ENCODE measurements at places on chromosomes 1 and 21.

GRCh38 chr21:21200939-21201615 is 202.9 kb downstream of the NCAM2 start:
- no peak for DNase-seq

DNA sequence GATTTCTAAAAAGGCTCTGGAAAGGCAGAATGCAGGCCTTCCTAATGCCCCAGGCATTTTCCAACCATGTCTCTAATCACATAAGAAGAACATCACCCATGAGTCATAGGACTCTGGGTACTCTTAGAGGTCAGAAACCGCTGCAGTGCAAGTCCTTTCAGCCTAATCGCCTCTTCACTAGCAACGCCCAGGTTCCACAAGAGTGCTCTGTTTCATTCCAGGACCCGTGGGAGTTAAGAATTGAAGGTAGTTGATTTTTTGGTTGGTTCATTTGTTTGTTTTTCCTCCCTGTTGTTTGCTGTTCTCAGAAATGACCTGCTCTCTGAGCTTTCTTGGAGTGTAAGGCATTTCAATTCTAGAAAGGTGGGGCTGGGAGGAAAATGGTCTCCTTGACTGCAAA is 123.2 kb downstream of the NR5A2 start:
- DNase-seq = no peak

- no peak for DNase-seq
Observed at GRCh38 chr1:7616076-7616832, 154.8 kb upstream of the VAMP3 start.

DNA sequence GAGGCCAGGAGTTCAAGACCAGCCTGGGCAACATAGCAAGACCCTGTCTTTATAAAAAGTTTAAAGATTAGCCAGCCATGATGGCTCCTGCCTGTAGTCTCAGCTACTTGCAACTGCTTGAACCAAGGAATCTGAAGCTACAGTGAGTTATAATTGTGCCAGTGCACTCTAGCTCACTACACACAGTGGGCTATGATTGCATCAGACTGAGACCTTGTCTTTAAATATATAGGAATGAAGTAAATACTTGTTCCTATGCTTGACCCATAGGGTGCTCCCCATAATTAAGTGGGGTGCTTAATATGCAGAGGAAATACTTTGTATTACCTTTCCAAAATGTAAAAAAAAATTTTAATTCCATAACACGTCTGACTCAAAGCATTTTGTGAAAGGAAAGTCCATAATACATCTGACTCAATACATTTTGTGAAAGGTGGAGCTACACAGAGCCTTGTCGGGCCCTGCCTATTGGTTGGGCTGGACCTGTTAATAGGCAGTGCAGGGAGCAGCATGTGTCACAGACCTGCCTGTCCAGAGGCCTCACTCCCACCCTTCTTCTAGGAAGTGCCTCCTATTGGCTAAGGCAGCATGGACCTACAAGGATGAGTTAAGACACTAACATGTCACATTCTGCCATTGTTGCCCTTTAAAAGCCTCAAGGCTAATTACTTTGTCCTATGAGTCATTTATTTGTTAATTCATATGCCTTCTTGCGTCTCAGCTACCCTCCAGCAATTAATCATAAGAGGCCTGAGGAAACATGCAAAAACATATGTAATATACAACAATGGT is 33.6 kb downstream of the CD58 start:
- DNase-seq = no peak

DNA sequence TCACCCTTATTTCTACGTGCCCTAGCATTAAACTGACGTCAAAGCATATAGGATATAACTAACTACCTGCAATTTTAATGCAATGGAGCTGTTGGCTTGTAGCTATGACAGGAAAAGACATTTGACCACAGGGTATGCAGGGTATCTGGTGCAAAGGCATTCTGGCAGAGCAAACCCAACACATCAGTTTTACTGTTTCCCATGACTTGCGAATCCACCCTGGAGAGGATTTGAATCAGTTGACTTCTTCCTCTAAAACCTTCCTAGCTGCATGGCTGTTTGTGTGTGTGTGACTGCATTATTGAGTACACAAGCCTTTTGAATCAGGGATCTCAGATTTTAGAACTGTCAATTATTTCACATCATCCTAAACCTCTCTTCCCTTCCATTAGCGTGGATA is 41.7 kb upstream of the SYT14 start:
- no peak for DNase-seq

DNA sequence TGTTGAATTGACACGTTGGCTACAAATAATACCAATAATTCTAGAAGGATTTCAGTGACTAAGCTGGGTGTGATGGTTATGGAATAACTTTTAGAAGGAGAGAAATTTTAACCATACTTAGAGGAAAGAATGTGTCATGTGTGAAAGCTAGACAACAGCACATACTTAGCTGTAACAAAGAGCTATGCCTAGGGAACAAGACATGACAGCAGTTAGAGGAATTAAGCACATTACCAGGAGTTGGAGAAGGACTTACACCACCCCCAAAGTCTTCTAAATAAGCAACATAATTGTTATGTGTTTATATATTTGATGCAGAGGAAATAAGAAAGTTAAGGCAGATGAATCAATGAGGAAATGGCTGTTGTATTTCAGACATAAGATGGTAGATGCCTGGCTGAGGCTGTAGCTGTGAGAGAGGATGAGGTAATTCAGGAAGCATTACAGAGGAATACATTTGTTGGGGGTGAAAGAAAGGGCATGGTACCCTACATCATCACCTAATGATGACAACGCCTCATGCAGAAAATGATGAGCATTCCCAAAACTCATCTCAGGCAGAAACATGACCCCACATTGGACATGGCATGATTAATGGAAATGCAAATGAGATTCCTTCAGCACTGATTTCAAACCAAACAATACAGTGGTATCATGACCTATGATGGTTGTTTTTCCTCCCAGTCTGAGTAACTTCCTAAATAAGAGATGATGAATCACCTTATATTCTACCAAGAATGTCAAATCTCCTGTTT is 211.5 kb downstream of the LHX8 start:
- DNase-seq = no peak

GRCh38 chr21:40618191-40618973 is 228.6 kb downstream of the DSCAM start:
- no peak for DNase-seq
